ENCODE measurements at places on chromosomes 3 and 15.

DNA sequence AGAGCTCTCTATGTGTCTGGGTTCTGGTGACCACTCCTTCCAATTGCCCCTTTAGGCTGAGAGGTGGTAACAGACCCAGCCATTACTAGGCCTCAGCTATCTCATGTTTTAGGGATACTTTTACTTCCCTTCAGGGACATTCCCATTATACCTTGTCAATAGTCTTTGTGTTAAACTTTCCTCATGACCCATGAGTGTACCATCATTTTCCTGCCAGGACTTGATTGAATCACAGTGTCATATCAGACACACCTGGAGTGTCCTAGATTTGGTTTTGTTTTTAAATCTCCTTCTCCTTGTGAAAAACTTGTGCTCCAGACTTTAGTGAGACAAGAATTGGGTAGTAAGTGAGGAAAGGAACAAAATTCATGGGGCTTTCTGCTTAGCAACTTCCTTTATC, 136.6 kb downstream of the KCNAB1 start:
- DNase-seq: no peak

DNA sequence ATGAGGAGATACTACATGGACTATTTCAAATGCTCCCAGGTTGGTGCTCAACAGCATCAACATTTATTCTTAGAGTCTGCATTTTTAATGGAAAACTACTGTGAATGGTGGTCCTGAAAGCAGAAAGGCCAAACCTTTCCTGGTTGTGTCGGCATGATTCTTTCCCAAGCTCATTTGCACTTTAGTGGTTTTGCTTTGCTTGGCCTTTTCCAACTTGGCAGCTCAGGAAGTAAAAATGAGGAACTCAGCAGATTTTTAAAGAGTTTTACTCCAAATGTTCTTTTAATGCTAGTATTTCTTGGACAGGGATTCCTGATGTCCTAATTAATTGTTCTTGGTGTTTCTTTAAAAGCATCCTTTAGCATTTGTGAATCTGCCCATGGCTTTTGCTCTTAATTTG, 197.4 kb downstream of the SLC9A9 start:
- no peak for DNase-seq

GRCh38 chr3:15535732-15536131, 14.2 kb upstream of the COLQ start:
- DNase-seq: no peak

DNA sequence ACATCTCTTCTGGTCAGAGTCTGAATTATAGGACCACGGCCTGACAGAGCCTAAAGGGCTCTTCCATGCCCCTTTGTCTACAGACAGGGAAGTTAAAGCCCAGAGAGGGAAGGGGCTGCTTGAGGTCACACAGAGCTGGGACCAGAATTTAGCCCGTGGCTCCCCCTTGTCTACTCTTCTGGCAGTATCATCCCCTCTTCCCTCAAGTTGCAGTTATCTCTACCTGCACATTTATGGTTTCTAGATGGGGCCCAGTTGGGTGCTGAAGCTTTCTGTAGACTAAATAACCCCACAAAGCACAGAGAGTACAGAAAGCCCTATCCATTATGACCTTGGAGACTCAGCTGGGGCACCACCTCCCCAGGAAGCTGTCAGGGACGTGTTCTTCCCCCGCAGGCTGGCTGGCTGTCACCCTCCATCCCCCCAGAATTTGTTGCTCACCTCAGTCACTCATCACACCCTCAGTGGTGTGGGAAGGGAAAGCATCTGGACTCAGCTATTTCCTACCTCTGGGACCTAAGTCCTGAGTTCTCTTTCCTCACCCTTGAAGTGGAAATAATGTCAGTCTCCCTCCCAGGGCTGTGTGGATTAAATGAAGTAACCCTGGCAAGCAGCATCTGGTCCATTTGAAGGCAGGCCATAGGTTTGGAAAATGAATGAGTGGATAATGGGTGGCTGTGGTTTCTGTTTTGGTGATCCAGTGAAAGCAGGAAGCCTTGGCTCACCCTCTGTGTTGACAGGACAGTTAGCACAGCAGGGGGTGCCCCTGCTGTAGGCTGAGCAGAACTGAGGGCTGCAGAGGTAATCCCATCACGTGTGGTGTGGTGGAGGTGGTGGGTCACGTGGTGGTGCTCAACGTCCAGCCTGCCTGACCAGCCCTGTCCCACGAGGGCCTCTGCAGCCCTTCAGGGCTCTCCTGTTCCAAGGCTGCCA, 16.3 kb downstream of the ACOX2 start:
- DNase-seq: peak; percentile 44

- peak; percentile 71 for DNase-seq
Observed at GRCh38 chr3:107068980-107069379, 308.3 kb upstream of the CCDC54 start.

GRCh38 chr3:133674290-133674919, 12.7 kb upstream of the TOPBP1 start:
- no peak for DNase-seq

DNA sequence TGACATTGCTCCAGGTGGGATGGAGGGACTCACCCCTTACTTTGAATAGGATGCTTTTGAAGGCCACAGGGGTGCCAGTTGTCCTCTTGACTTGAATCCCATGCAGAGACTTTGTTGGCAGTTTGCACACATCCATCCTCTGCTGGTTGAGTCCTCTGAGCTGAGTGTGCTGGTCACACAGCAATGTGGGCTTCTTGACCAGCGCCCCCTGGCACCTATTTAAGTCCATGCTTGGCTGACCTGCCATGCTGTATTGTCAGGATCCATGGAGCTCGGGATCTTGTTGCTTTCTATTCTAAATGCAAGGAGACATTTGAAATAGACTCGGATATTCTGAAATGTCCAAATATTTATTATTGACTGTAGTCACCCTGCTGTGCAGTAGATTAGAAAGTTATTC, 19.8 kb downstream of the RAB7A start:
- no peak for DNase-seq

GRCh38 chr3:182895513-182896112, 84.7 kb downstream of the DCUN1D1 start:
- no peak for DNase-seq

DNA sequence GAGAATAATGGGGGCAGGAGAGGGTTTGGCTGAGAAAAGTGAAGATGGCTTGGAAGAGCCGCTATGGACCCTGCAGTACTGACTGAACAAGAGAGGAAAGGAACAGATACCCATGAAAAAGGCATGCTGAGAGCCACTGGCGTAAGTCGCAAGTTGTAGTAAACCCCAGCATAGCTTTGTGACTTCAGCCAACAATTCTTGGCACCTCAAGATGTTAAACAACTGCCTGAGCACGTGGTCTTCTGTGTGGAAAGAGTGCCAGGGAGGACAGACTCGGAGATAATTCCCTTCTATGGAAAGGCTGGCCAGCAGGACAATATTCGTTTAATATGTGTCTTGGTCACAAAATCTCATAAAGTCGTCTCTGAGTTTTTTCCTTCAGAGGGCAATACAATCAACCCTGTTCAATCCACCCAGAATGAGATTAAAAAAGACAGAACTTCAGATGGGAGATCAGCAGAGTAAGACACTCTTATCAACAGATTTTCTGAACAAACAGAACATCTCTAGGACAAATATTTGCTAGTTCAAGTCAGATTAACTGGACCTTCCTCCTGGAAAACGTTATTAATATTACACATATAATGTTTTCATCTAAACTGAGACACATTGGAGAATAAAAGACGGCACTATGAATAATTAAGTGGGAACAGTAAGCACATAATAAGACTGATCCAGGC, 49.2 kb downstream of the NEK10 start:
- DNase-seq: no peak

DNA sequence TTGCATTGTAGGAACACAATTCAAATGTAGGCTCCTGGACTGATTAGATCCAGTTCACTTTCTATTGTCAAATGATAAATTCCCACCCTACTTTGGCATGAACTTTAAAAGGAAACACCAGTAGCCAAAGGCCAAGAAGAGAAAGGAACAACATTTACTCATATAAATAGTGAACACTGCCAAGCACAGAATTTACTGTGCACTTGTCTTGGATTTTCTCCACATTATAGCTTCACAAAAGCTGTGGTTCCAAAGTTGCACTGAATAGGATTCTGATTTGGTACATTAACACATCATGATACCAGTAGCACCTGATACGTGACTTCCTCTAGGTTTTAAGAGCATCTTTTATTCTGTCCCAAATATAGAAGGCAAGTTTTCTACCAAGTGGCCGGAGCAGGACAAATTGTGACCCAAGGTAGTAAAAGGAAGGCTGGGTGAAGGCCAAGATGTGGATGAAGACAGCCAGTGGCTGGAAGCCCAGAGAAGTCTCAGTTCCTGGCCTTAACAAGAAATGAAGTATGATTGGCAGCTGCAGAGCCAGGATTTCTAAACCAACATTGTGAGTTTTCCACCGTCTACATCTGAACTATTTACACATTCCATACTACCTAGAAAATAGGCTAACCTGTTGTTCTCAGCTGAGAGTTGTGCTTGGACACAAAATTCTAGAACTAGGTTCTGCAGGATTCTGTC, 206.7 kb downstream of the THRB start:
- DNase-seq: no peak

DNA sequence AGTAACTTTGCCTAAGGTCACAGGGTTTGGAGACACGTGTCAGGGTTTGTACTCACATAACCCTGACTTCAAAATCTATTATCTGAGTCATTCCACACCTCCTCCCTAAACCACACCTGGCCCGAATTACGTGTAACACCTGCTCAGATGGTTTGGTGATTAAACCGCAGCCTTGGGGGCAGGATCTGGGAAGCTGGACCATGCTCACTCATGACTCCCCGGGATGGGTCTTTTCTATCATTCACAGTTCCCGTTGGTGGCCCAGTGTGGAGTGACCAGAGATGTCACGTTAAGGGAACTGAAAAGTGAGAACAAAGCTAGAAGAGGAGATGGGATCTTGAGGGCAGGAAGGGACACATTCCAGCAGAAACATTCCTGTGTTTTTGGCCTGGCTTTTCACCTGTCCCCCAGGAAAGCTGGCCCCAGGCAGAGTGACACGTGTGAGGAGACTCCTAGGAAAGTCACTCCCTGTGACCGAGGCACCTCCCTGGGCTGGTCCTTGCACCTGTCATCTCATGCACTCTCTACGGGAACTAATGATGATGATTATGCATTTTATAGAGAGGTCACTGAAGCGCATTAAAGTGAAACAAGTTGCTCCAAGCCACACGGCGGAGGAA, 75.4 kb upstream of the POMGNT2 start:
- DNase-seq: no peak

DNA sequence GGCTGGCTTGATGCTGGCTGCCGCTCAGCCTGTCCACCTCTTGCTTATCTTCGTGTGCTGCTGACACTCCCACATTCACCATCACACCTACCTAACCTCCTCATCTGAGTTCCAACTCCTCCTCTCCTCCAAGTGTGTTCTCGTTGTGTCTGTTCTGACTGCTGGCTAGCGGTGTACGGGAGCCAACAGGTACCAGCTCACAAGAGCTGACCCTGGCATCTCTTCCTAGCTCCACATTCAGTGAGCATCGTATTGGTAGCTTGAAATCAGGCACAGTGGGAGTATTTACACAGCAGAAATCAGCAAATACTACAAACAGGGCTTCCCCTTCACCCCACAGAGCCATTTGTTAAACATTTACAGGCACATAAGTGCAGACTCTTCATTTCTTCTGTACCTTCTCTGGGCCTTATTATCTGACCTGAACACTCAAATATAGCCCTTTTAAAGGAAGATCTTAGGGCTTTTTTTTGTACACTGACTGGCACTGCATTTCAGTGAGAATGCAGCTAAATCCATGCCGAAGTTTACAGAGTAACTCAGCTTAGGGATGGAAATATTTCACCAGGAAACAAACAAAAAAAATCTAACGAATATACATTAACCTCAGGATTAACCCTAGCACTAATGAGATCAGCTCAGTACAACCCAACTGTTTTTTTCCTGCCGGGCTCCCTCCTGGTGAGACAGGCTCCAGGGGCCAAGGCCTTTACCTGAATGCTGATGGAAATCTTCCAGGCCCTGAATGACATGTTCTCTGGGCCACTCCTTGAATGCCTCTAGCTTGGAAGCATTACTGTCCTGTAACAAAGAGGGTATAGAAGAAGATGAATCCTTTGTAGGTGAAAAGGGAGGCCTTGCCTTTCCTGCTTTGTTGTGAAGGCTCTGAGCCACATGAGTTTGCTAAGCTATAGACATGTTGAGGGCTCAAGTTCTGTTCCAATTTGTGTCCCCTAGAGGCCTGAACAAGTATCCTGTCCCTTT, 150.5 kb upstream of the LPP start:
- no peak for DNase-seq

DNA sequence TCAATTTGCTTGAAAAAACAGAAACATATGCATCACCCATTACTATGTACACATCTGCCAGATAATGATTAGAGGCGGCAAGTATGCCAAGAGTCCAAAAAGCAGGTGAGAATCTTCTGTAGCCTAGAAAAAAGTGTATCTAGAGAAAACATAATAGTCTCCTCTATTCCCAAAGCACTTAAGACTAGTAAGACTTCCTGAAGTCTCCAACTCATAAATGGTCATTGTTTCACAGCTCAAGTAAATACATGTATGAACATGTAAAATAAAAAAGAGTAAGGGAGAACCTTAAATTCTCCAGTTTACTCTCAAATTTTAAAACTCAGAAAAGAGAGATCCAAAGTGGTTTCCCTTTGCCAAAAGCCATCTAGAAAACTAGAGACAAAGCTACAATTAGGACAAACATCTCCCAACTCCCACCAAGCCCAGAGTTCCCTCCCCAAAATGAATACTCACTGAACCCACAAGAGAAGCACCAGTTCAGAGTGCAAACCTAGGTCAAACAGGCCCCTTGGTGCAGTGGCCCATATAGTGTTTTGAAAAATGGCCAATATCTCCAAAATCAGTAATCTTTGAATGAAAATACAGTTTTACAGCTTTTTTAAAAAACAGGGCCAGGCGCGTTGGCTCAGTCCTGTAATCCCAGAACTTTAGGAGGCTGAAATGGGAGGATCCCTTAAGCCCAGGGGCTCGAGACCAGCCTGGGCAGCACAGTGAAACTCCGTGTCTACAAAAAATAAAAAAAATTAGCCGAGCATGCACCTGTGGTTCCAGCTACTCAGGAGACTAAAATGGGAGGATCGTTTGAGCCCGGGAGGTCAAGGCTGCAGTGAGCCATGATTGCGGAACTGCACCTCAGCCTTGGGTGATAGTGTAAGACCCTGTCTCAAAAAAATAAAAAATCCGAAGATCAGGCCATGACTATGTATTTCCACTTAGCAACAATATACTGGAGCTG, 11.0 kb upstream of the MAP4 start:
- no peak for DNase-seq

GRCh38 chr3:9914011-9914410, 2.9 kb upstream of the IL17RC start:
- DNase-seq: no peak

DNA sequence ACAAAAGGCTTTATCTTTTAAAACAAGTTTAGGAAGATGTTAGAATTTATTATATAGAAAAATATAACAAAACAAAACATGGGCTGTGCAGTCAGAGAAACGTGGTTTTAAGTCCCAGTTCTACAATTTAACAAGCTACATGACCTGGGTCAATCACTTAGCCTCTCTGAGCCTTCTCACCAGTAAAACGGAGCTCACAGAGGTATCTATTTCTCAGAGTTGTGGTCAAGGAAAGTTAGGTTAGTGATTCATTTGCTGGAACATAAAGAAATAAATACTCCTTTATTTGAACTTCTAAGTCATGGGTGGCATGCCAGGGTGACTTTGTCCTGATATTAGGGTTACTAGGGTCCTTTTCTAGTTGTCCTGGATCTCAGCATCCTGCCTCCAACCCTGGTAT, 10.8 kb upstream of the CCDC174 start:
- DNase-seq: no peak

GRCh38 chr3:52693071-52693470, 7.2 kb downstream of the GNL3 start:
- peak; percentile 32 for DNase-seq

GRCh38 chr3:184352149-184352785, 9.1 kb downstream of the CLCN2 start:
- no peak for DNase-seq

Measured in EH (cell line).